ENCODE measurements at places on chromosomes 2 and 18.

DNA sequence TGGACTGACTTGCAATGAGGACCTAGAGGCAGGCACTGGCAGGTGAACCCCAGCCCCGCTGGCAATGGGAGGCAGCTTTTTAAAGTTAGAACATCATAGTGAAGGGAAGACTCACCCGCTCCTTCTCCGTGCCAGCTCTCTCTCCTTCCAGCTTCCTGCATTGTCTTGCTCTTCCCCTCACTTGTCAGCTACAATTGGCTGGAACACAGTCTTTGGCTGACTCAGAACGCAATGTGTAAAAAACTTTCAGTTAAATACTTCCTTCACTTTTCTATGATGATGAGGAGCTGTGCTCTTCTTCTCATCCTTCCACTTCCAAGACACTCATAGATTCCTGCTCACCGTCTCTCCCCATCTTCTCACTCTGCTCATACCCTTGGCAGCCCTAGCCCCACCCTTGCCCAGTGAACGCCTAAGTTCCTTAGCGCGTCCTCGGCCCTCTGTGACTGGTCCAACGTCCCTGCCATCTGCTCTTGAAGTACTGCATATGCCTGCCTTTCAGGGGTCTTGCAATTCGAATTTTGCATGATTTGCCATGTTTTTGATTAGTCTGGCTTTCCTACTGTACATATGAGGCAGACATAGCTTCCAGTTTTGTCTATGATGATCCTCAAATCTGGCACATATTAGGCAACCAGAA is 118.0 kb upstream of the TMEM200C start:
- no peak for DNase-seq

DNA sequence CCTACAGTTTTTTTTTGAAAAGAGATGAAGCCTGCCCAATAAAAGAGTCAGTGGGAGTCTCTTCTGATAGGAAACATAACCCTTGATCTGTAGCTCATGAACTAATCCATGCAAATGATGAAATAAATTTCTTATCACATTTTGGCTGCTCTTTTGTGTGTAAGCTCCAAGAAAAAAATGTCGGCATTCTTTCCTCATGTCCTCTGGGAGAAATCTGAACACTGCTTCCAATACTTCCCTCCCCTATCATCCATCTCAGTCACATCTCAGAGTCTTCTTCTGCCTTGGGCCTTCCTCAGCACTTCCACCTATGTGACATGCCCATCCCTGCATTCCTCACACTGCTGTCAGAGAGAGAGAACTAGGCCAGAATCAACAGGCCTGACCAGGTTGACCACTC is 395.7 kb upstream of the ST6GAL2 start:
- no peak for DNase-seq

GRCh38 chr2:84040281-84040680 is 418.8 kb downstream of the SUCLG1 start:
- no peak for DNase-seq

DNA sequence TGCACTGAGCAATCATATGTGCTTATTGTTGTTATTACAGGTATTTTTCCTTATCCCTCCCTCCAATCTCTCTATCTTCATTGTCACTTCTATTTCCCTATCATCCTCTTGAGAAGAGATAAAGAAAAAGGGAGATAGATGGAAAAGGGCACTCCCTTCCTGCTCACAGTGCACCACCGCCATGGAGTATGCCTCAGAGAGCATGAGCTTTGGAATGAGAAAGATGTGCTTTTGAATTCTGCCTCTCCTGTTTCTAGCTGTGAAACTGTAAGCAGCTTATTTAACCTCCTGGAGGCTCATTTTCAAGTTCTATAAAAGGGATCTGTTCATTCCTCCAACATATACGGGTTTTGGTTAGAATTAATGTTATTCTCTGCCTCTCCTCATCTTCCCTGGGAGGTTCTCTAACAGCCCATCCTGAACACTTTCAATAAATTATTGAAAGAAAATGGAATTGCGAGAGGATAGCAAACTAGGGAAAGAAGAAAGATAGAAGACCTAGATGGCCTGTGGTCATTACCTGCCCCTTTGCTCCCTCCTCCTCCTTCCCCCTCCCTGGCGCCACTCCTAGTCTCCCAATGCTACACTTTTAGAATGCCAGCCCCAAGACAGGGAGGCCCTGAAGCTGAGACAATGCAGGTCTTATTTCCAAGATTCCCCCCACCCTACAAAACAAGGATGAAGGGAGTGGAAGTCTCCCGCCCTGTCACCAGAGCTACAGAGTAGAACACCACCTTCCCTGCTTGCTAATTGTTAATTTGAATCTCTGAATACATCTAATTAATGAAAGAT is 37.8 kb downstream of the FIGN start:
- no peak for DNase-seq

- DNase-seq, result no peak
Observed at GRCh38 chr2:47897883-47898731, 8.2 kb downstream of the FBXO11 start.

GRCh38 chr2:158714420-158714819 is 80.7 kb upstream of the DAPL1 start:
- no peak for DNase-seq

DNA sequence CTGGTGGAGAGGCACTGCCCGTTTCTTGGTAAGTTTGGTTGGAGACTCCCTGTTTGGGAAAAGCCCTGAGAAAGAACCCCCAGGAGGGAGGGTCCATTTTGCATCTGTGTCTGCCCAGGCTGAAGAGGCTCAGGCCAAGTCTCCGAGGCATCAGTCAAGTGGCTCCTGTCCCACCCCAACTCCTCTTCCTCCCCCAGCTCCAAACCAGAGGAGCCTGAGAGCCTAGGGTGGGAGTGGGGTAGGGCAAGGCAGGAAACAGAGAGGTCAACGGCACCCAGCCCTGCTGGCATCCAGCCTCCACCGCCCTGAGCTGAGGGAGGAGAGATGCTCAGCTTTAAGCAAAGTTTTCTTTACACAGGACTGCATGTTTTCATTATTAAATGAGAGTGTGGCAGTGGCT is 38.2 kb downstream of the CYP27C1 start:
- DNase-seq, result no peak

All from activated T-cell treated with anti-CD3 and anti-CD28 coated beads, Interleukin-2, amount 50 U/mL, for 1 hour (primary cell).